ENCODE measurements at places on chromosomes 3 and 15.

DNA sequence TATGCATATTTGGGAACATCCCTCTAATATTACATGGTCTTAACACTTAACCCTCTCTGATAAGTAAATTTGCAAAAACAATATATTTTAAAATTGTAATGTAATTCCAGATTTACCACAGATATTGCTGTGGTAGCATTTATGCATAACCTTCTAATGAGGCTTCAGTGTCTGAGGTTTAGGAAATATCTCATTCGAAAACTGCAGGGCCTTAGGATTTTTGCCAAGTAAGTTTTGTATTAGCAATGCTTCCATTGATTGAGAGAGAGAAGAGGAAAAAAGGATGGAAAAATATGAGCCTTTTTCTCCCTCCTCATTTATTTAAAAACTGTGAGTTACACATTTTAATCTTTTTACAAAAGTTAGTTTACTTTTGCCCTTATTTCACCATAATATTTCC is 294.6 kb downstream of the EPHA3 start:
- no peak for DNase-seq

GRCh38 chr3:47908744-47909143 is 105.8 kb downstream of the DHX30 start:
- no peak for DNase-seq

DNA sequence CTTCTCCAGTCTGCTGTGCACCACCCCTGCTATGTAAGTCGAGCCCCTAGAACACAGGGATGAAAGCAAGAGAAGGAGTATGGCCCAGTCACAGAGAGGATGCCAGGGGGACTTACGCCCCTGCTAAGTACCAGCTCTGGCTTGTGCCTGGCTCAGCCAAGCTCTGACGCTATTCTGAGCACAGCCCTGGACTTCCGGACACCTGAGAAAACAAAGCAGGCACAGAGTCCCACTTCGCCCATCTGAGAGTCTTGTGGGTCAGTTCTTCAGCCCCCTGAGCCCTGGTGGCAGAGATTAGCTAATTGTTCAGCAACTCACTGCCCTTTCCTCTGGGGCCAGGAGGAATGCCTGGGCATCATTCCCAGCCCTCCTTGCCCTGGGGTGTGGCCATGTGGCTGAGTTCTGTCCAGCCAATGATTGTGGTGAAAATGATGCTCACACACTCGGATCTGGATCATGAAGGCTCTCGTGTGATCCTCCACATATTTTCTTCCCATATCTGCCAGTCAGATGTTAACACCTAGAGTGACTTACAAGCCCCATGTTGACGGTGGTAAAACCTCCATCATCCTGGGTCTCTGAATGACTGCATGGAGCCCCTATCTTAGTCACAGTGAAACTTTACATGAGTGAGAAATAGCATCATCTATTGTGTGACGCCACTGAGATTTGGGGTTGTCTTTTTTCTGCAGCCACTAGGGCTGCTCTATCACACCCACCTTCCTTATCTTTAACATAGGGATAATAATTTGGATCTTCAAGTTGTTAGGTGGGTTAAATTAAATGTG is 105.7 kb downstream of the TPRA1 start:
- no peak for DNase-seq

GRCh38 chr3:135895106-135895733 is 70.3 kb upstream of the PPP2R3A start:
- no peak for DNase-seq

DNA sequence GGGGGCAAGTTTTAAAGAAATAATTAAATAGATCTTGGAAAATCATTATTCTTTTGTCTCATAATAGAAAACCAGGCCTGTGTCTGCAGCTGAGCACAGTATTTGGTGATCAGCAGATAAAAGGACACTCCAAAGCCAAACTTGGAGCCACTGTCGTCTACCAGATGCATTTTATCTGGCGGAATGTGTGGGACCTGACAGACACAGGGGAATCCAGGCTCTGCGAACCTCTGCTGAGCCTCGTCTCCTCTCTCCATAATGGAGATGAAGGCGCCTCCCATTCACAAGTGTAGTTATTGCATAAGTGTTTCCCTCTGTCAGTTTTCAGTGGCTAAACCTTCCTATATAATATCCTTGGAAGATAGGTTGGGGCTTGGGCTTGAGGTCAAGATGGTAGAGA is 42.1 kb downstream of the EEFSEC start:
- no peak for DNase-seq

GRCh38 chr3:72482589-72483321 is 365.5 kb downstream of the SHQ1 start:
- DNase-seq, result no peak

DNA sequence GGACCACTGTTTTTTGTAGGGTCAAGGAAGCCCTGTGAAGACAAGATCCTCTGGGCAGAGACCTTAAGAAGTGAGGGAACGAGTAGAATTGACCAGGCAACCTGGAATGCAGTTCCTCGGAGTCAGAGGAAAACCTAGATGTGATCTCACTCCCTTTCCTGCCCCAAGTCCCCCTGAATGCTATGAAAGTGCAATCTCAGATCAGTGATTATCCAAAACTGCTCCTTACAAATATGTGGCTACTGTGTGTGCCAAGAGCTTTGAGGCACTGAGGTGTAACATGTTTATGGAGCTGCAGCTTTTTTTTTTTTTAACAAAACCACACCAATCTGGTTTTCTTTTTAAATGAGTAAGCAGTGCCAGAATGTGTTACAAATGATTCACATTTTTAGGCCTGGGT is 35.8 kb downstream of the THSD4 start:
- DNase-seq, result no peak

GRCh38 chr15:38631119-38632075 is 66.8 kb upstream of the RASGRP1 start:
- DNase-seq, result no peak
